ENCODE measurements at places on chromosomes 6 and 20.

DNA sequence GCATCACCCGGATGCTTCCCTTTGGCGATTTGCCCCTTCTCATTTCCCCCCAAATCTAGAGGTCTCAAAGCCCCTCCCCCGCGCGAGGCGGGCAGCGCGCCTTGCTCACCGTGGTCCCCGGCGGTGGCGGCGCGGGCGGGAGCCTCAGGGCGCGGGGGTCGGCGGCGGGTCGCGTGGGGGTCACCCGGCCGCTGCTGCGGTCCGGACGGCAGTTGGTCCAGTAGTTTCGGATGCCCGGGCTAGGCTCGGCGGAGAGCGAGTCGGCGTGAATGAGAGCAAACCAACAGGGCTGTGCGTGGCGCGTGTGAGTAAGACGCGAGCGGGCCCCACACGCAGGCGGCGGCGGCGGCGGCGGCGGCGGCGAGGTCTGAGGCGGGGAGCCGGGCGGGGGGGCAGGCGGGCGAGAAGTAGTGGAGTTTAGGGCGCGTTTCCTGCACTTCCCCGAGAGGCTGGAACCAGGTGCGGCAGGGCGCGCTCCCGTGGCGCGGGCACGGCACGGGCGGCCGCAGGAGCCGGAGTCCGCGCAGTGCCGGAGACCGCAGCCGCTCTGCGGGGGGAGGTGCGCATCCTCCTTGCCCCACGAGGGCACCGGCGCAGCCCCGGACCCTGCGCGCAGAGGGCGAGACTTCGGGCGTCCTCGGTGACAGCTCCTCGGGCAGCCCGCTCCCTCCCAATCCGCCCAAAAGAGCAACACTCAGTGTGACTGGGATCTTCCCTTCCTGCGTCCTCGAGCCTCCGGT, 567 bp downstream of the HS3ST5 start:
- no peak for DNase-seq

DNA sequence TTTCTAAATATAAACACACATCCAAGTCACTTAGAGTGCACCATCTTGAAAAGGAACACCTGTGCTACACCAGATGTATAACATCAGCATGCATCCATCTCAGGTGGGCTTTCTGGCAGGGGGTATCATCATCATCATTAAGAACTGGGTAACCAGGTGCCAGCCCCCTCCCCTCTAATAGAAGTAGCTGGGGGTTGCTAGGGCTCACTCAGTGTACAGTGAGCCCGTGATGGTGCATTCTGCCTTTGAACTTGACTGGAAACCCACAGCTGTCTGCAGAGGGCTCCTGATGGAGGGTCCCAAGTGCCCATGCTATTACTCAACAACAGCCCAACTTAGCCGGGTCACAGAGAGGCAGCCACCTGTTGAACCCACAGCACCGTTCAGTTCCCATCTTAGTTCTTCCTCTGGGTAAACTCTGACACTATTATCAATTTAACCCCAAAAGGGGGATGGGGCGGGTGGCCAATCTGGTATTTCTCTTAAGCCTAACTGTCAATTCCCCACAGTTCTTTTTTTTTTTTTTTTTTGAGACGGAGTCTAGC, 32.7 kb upstream of the CCND3 start:
- no peak for DNase-seq

DNA sequence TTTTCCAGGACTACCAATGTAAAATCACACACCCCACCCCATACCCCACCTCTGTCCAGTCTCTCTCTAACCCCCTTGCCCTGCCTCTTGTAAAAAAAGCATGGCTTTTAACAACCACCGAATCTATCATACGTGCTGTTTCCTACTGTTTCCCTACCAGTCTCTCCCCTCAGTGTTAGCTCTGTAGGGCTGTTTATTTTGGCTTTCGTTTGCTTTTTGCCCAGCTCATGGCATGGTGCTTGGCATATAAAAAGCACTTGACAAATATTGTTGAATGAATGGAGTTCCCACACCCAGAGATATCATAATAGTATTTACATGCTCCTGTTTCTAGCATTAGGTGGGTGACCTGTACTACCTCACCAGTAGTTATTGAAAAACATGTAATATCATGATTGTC, 148.2 kb downstream of the OPRM1 start:
- no peak for DNase-seq

DNA sequence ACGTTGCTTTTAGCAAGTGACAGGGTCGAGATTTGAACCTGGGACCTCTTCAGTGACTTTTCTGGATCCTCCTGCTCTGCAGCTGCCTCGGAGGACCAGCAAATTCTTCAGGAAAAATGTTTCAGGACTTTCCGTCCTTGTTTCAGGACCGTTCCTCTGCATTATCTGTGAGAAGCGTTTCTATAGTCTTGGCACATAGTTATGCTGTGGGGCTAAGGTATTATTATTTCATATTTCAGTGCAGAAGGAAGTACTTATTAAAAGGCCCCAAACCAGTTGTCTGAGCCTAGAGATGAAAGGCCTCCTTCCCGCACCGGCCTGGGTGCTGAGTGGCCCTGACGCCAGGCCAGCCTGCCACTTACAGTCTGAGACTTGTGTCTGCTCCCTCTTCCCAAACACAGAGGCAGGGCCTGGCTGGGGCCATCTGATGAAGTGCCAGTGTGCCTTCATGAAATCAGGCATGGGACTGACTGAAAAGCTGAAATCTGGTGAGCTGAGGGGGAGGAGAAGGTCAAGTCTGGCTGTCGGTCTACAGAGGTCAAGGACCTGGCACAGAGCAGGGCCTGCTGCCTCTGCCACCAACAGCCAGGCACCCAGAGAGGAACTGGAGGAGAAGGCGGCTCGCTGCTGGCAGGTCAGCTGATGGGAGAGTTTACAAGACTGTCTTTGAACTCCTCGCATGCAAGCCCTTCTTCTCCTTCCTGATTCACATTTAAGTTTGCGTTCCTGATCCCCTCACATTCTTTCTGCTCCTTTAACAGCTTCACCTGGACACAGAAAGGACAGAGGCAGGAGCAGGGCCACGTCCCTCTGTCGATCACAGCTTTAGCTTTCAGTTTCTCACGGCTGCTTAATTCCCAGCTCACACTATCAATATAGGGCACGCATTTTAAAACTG, 8.9 kb upstream of the QKI start:
- DNase-seq: no peak

DNA sequence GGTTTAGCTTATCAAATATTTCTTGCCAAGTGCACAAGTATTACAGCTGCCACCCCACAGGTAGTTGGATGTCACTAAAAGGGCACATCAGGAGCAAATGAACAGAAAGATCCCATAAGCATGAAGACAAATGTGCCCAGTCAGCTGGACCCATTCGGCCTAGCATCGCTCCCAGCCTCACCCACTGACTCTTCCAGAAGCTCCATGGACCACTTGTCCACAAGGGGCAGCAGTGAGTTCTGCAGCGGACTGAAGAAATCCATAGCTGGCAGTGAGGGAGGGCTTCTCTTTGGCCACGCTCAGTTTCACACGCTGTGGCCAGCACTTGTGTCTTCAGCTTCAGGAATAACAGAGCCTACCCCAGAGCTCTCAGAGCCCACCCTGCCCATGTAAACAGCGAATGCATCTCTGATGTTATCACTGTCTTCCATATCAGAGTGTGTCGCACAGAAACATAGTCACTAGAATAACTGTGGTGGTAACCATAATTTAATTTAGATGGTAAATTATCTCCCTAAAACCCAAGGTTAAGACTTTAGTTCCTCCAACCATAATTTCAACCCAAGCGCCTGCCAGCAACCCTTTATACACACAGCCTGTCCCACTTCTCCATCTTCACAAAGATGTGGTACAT, 15.8 kb downstream of the CGA start:
- peak; percentile 13 for DNase-seq

DNA sequence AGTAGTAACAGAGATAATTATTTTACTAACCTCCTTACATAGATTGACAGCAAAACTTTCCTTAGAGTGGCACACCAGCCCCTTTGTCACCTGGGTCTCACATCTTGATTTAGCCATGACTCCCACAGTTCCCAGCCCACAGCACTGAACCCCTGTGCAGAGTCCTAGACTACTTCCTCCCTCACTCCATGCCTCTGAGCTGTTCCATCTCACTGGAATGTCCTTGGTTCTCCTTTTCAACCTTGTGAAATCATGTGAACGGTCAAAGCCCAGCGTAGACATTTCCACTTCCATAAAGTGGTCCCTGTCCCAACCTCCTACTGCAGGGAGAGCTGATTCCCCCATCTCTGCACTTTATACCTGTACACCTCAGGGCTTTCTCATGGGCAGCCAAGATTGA, 19.7 kb downstream of the CGA start:
- no peak for DNase-seq

- peak; percentile 82 for DNase-seq
These were observed 91.6 kb upstream of the RIPOR2 start for GRCh38 chr6:25027221-25027916.

DNA sequence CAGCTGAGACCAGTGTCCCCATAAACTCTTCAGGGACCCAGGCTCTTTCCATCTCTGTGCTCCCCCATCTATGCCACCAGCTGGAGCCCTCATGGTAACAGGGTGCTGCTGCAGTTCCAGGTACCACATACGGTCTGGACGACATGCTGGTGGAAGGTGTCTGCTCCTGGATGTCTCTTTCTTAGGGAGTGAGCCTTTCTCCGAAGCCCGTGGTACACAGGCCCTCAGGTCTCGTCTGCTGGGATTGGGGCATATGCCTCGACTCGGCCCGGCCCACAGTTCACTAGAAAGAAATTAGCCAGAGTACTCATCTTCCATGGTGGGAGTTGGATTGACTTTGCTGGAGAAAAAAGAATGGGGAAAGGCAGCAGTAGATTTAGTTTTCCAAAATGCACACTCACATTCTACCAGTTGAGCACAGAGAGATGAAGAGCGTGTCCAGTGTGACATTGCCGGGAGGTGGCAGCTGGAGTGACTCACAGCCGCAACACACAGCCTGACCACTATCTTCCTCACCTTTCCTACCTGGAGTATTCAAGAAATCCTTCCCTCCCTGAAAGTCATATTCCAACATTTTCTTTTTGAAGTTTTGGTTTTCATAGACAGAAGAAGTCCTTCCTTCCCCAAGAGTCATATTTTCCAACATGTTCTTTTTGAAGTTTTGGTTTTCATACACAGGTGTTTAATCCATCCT, 18.6 kb upstream of the SPO11 start:
- no peak for DNase-seq

DNA sequence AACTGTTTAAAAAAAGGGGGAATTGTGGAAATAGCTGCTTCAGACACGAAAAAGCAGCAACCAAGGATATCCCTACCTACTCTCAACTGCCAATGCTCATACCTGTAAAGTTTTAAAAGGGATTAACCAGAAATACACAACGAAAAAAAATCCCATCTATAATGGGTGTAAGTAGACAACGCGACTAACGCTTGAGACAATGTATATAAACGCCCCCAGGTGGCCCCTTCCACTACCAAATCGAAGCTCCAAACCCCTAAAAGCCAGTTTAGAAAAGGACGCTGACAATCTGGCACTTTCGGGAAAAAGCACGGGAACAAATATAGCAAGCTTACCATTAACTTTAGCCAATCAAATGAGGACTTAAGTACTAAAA, 94.5 kb upstream of the BTN3A2 start:
- DNase-seq: no peak

All from activated effector memory CD4-positive, alpha-beta T cell treated with Interleukin-2 at 50 U/mL for 16 hours (primary cell).